MG63 (cell line): ENCODE measurements at places on chromosomes 13 and 19. TPM values are rescaled to one million over a fixed set of nuclear protein-coding genes. Genes with fewer than 3 reads are reported as not detected.

Gene KCNK6
- 6.6 and 9.7 TPM in 2 replicates for total RNA-seq

Gene ZNF132
- total RNA-seq: not detected in 2 replicates

Gene ZNF266
- 8.5 and 14.6 TPM in 2 replicates for total RNA-seq

Gene PRR22
- total RNA-seq: 3.6 TPM in 1 of 2 replicates, not detected in the other

GRCh38 chr13:76991796-76992547 is at the start of gene CLN5:
CLN5 (plus strand) TSS chr13:76992081; CDS start chr13:76992099, 18 bp downstream.
- DNase-seq: peak; percentile 95

GRCh38 chr13:71625694-71626093 is 241.3 kb downstream of the DACH1 start:
- no peak for DNase-seq

DNA sequence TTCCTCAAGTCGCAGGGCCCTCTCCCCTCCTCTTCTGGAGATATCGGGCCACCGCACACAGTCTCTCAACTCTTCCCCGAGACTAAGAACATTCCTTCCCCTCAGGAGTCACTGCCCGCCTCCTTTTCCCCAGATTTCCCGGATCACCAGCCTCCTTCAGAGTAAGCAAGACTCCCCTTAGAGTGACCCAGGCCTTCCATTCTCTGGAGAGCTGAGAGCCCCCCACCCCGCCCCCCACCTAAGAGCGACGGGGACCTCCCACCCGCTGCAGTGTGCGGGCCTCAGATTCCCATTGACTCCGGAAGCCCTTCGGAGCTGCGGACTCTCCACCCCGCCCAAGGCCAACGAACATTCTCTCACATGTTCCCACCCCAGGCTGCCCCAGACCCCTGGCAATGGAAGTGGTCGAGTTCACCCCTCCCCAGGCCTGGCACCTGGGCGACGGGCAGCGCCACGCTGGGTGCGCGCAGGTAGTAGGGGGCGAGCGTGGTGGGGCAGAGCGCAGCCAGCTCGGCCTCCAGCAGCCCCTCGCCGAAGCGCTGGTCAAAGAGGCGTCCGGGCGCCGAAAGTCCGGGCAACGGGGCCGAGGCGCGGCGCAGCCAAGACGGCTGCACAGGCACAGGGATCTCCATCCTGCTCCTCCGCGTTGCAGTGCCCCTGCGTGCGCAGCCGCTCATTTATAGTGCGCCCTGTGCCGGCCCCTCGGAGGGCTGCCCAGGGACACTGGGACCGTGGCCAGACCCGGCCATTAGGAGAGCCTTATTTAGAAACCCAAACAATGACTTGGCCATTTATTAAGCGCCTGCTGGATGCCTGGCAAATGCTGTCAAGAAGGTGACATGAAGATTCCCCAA is at the start of gene HSPB6:
Gene HSPB6 (minus strand): TSS at position 653 of the 854 bp plus-strand sequence. CDS start 21 bp downstream, at position 632.
- peak; percentile 53 for DNase-seq

DNA sequence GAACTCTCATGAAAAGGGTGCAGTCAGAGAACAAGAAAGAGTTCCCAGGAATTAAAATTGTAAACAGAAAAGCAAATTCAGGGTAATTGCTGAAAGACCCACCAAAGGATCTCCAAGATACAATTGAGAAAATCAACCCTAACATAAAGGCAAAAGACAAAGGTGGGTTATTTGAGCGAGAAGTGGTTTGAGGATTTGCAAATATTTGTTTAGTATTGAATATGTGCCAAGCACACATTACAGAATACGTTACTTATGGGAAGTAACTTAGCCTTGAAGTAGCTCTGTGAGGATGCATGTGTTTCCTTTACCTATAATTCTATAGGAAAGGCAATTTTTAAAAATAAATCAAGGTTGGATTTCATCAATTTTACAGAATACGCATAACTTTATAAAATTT is 10.0 kb upstream of the CEACAM21 start:
- DNase-seq: no peak

DNA sequence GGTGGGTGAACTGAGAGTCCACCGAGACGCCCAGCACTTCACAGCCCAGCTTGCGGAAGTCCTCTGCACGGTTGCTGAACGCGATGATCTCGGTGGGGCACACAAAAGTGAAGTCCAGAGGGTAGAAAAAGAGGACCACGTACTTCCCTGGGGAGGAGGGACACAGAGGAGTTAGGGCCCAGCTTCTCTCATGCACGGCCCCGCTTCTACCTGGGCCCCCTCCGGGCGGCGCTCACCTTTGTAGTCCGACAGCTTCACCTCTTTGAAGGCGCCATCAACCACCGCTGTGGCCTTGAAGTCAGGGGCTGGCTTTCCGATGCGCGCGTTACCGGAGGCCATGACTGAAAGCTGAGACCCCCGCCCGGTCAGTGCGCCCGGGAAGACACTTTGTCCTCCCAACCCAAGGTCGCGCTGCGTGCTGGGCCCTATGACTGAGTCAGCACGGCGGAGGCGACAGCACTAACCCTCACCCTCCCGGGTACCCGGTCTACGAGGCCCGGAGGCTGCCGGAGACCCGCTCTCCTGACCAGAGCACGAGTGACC is 606 bp downstream of the PRDX2 start:
- peak; percentile 25 for DNase-seq

DNA sequence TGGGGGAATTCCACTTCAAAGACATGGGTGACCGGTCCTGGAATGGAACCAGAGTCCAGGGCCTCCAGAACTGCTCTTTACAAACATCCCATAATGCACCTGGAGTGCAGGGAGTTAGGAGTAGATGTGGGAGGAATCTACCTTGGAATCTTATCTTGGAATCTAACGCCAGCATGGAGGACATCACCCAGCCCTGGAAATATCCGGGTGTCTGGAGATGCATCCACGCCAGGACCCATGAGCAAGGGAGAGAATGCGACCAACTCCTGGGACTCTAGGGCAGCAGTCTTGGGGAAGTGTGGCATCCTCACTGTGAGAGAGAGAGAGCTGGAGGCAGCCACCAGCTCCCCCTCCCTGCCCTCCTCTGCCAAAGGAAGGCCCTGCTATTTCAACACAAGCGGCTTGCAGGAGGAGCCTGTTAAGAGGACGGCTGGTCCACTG is 211.8 kb downstream of the UQCRFS1 start:
- no peak for DNase-seq

DNA sequence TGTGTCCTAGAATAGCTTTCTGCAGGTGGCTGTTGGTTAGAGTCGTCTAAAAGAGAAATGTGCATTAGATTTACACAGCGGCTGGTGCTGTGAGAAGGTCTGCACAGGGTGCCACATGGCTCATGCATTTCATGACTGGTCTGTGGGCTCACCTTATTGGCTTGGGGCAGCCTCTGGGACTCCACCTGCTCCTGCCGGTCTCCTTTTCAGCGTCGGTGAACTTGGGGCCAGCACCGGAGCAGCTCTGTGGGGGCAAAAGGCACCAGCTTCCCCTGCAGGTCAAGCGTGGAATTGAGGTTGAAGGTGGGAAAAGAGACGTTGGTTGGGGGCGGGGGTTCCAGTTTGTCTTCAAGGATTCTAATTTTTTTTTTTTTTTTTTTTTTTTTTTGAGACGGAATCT is 3.1 kb upstream of the PNMA8C start:
- no peak for DNase-seq

GRCh38 chr19:3367628-3368440 is 1.5 kb downstream of the NFIC start:
- DNase-seq: no peak

DNA sequence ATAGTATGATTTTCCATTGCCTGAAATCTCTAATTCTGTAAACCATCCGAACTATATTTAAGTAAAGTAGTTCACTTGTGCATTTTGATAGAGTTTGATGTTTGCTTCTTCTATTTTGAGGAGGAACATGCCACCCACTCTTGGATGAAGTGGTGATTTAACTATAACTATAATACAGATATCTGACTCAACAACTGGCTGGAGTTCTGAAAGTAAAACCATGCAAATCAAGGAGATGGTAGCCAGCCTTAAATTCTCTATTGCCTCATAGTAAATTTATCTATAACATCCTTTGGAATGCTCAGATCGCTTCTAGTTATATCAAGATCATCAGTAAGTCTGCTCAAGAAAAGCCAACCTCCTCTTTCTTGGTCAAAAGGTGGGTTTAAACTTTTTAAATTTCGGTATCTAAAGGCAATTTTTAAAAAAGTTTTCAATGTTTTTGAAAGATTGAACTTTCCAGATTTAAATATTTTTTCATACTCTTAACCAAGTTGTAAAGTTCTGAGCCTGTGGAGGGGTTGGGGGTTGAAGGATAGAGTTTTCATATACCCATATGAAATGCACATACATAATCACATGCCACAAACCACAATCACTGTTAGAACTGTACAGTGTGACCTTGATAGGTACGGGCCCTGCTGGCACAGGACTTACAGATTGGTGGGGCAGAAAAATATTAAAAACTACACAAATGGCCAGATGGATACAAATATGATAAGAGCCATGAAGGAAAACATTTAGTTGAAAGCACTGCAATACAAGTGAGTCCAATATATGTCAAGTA is 90.5 kb upstream of the RFC3 start:
- no peak for DNase-seq

- no peak for DNase-seq
Observed at GRCh38 chr13:88124142-88124541, 453.0 kb downstream of the SLITRK5 start.

DNA sequence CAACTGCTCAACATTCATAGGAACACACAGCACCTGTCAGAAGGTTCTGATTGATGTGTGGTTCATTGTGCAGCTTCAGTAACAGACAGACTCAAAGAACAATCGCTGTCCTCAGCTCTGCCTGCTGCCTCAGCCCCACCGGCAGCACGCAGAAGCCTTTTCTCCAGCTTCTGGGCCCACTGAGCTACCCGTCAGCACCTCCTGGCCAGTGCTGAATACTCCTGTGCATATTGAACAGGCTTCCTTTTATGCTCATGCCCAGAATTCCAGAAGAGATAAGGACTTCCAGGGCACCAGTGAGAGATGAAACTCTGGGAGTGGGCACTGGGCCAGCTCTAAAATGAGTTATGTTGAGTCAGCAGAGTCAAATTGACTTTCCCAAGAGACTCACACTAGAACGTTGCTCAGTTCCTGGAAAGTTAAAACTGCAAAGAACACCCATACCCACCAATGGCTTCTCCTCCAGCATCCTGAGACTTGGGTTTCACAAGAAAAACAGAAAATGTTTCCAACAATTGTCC is 119.3 kb downstream of the COL4A1 start:
- DNase-seq: peak; percentile 57

GRCh38 chr13:106241974-106242953 is 293.2 kb downstream of the EFNB2 start:
- no peak for DNase-seq
